Stimulated activated CD4-positive, alpha-beta T cell treated with anti-CD3 and anti-CD28 coated beads, Interleukin-2, amount 100 ng/mL, for 24 hours (primary cell): ENCODE measurements at places on chromosomes 11 and 22.

DNA sequence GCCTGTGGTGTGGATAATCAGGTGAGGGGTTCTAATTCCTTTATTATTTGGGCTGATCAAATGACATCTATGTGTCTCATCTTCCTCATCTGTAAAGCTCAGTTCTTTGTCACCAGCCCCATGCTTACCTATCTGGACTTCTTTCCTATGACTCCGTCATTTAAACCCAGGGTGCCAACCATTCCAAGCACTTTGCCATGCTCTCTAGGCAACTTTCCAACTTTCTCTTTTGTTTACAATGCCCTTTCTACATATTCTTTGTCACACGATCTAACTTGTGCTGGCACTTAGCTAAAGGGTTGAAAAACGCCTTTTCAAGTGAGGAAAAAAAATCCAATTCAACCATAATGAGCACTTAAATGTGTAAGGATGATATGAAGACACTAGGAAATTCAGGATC, 27.9 kb downstream of the EXPH5 start:
- DNase-seq = no peak

- no peak for DNase-seq
Measured at GRCh38 chr11:25566298-25567200, 765.4 kb upstream of the ANO3 start.

DNA sequence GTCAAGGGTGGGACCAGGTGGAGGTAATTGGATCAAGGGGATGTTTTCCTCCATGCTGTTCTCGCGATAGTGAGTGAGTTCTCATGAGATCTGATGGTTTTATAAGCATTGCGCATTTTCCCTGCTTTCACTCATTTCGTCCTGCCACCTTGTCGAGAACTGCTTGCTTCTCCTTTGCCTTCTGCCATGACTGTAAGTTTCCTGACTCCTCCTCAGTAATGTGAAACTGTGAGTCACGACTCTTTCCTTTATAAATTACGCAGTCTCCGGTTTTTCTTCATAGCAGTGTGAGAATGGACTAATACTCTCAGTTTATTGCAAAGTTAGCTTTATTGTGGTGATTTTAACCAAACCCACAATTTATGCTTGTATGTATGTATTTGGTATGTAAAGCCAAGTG, 878.5 kb upstream of the ANO3 start:
- no peak for DNase-seq

GRCh38 chr22:50267591-50268390, 2.4 kb downstream of the MAPK11 start:
- DNase-seq = peak; percentile 68

GRCh38 chr11:61756452-61757212, 4.2 kb downstream of the MYRF start:
- DNase-seq = no peak

DNA sequence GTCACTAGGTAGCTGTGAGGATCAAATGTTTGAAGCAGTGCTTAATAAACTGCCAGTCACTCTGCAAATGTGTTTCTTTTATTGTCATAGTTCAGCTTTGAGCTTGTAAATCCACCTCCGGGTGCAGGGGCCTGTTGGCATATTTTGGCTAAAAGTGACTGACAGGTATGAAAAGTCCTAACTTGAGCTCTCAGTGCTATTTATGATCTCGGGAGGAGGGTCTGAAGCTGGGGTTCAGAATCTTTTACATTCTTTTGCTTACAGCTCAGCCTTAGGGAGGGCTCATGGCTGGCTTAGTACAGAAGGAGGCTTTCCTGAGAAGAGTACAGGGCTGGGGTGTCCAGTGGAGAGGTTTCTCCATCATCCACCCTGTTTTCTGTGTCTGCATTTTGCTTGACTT, 1.5 kb downstream of the ASPHD2 start:
- no peak for DNase-seq

DNA sequence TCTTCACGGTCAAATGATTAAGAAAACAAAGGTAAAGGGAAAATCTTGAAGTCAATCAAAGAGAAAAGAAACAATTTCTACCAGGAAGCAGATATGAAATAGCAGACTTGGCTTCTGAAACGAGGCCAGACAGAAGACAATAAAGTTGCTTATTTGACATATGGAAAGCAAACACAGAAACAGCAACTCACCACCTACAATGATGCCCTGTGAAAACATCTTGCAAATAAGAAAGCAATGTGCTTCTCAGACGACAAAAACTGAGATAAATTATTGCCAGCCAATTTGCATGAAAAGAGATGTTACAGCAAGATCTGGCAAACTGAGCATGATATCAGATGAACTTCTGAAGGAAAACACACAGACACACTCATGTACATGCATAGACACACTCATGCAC, 45.9 kb upstream of the CTSC start:
- no peak for DNase-seq
